ENCODE measurements at places on chromosomes 11 and 22.

DNA sequence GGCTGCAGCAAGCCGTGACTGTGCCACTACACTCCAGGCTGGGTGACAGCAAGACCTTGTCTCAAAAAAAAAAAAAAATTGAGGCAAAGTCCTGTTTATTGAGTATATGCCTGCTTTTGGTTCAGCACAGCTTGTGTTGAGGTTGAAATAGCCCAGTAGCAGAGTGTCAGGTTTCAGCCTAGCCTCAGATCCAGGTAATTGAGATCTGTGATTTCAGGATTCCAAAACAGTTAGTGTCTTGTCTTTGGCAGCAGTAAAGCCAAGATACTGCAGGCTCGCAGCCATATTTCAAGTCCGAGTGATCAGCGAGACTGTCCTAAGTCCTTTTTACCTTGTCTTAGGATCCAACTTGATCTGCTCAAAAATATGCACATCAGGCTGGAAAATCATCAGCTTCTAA lies 27.0 kb downstream of the CUL5 start:
- DNase-seq: no peak

DNA sequence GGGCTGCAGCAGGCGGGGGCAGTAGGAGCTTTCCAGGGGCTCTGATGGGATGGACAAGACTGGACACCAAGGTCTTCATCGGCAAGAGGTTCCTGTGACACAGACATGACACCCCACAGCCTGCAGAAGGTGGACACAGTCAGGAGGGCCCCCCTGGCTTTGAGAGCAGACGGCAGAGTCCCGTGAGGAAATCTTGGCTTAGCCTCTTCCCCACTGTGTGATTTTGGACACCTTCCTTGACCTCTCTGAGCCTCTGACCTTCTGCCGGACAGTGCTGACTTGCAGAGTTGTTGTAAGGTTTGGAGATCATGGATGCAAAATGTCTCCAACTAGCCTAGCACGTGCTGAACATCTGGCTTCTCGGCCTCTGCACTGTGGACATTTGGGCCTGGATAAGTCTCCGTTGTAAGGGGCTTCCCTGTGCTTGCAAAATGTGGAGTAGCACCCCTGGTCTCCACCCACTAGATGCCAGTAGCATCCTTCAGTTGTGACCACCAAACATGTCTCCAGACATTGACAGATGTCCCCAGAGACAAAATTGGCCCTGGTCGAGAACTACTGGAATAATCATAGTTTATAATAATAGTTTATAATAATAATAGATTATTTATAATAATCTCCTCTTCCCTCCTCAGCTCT lies 54.6 kb downstream of the MCM5 start:
- DNase-seq: no peak

- DNase-seq: no peak
Measured at GRCh38 chr11:68313574-68314202, 1.3 kb downstream of the LRP5 start.

GRCh38 chr11:68929135-68929534 lies 25.4 kb downstream of the IGHMBP2 start:
- no peak for DNase-seq

DNA sequence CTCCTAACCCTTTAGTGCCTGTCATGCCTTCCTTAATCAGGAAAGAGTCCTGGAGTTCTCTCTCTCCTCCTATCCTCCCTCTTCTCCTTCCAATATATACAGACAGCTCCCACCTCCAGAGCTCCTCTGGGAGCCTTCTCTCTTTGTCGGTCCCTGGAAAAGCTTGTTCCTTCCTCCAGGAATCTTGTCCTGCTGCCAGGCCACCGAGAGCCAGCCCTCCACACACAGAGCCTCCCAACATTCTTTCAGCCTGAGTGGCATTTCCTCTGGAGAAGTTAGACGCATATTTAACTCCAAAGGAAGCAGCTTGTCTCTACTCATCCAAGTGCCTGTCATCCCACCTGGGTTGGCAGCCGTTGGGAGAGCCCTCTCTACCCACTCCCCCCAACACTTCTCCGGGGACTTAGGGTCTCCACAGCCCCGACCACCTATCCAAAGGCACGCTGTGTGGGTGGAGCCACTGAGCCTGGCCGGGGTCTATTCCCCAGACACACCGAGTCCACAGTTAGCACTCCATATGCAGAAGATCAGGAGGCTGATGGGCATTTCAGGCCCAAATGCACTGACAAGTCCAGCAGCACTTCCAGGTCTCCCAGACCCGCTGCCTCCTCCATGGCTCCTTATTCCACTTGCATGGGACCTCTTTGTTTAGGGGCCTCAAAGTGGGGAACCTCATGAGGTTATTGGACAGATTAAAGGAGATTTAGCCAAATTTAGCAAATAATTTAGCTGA lies 31.1 kb downstream of the DKK3 start:
- DNase-seq: no peak

DNA sequence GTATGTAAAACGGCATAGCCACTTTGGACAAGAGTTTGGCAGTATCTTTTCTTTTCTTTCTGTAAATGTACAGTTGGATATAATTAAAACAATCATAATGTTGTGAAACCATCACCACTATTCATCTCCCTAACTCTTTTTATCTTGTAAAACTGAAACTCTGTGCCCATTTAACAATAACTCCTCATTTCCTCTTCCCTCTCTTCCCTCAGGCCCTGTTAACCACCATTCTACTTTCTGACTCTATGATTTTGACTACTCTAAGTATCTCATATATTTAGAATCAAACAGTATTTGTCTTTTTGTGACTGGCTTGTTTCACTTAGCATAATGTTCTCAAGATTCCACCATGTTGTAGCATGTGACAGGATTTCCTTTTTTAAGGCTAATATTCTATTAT lies 10.2 kb downstream of the SCUBE2 start:
- DNase-seq: no peak

DNA sequence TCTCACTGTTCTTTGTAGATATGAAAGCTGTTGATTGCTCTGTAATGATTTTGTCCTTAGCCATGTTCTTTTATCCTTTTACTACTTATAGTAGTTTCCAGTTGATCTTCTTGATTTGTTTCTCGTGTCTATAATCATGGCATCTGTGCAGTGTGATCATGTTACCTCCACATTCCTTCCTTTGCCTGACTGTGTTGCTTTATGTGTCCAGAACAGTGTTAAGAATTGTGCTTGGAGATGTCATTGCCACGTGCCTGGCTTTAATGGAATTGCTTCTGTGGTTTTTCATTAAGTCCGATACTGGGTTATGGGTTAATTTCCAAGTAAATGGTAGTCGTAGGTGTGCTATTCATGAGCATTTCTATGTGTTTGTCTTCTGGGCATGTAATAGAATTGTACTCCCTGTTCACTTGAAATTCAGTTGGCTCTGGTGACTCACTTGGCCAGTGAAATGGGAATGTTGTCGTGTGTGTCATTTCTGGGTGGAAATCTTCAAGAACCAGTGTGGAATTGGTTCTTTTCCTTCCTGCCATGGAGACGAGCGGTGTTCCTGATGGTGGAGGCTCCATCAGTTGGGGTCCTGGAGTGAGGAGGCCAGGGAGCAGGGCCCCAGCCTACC lies 6.8 kb downstream of the GTSE1 start:
- DNase-seq: no peak

GRCh38 chr11:43021466-43021865 lies 290.3 kb upstream of the API5 start:
- no peak for DNase-seq

- DNase-seq: no peak
Measured at GRCh38 chr11:103898577-103899336, 137.7 kb upstream of the DDI1 start.

DNA sequence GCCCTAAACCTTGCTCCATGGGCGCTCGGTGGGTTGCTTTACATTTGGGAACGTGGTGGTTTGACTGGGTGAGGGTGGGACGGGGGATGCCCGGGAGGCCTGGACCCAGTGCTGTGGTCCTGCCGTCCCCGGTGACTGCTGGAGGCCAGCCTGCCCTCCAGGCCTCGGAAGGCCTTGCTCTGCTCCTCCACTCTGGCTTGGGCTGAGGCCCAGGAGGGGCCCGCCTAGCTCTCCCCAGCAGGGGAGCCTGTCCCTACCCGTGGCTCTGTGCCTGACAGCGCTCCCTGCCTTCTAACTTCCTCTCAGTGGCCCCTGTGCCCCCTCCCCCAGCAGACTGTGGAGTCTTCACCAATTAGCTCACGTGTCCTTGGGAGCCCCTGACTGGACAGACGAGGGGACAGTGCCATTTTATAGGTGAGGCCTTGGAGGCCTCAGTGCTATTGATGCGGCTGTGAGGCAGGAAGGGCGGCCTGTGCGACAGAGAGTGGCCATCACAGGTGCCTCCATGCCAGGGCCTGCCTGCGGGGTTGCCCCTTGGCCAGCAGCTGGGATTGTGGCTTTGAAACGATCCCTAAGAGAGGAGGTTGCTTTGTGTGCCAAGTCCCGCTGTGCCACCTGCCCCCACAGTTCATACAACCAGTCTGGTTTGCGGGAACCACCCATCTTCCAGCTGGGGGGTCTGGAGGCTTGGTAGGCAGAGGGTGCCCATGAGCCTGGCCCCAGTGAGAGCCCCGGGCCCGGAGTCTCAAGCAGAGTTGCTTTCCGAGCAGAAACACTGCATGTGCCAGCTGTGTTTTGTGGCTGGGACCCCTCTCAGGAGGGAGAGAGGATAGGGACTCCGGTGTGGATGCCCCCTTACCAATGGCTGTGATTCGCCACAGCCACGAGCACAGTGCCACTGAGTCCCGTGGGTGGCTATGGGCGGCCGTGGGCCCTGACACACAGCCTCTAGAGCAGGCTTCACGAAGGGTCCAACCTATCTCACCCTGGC lies 17.7 kb downstream of the TPCN2 start:
- no peak for DNase-seq

DNA sequence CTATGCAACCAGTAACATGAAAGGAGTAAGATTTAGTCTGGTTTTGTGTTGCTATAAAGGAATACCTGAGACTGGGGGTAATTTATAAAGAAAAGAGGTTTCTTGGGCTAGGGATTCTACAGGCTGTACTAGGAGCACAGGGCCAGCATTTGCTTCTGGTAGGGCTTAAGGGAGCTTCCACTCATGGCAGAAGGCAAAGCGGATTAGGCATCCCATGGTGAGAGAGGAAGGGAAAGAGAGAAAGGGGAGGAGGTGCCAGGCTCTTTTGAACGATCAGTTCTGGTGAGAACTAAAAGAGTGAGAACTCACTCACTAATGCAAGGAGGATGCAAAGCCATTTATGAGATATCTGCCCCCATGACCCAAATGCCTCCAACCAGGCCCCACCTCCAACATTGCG lies 283.2 kb downstream of the OPCML start:
- DNase-seq: no peak

- no peak for DNase-seq
Measured at GRCh38 chr11:36048496-36049247, 104.8 kb downstream of the LDLRAD3 start.

DNA sequence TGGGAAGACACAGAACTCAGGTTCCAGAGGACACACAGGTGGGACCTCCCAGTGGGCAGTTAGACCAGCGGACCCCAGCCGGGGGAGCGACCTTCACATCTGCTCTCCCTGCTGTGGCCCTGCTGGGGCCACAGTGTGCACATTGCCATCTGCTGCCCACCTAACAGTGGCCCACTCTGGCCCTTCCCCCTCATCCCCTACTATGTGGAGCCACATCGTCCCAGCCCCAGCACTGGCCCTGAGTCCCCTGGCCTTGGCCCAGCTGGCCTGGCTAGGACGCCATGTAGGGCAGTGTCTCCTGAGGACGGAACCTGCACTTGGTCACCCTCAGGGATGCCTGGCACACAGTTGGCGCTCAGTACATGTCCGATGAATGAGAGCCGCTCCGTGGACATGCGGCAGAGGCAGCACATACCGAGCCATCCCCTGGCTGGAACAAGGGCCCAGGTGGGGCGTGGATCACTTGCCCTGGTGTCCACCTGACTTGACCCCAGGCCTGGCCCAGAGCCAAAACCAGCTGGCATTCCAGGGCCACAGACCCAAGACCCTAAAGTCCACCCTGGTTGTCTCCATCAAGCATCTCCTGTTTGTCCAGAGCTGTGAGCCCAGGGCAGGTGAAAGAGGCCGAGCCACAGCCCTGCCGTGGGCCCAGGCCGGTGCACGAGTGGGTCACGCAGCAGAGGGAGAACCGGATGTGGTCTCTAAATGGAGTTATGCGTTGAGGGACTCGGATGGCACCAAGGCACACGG lies 93.1 kb upstream of the FGF3 start:
- DNase-seq: no peak

DNA sequence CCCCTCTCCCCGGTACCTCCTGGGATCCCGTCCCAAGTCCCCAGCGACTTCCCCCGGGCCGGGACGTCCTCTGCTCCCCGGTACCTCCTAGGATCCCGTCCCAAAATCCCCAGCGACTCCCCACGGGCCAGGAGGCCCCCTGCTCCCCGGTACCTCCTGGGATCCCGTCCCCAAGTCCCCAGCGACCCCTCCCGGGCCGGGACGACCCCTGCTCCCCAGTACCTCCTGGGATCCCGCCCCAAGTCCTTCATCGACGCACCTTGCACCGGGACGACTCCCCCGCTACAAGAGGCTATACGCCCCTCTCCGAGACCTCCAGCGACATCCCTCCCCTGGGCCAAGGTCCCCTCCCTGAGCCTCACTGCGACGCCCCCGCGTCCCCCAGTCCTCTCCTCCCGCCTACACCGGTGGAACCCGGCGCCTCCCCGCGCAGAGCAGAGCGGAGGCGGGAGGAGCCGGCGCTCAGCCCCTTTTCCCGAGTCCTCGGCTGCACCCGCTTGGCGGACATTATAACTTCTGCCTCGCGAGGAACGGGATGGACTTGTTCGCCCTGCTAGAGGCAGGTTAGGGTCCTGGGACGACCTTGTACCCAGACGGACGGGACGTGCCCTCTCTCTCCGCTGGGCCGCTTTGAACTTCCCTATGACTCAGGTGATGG lies 912 bp downstream of the KREMEN1 start:
- DNase-seq: no peak

- DNase-seq: no peak
Measured at GRCh38 chr11:83007477-83007876, 64.2 kb downstream of the RAB30 start.

DNA sequence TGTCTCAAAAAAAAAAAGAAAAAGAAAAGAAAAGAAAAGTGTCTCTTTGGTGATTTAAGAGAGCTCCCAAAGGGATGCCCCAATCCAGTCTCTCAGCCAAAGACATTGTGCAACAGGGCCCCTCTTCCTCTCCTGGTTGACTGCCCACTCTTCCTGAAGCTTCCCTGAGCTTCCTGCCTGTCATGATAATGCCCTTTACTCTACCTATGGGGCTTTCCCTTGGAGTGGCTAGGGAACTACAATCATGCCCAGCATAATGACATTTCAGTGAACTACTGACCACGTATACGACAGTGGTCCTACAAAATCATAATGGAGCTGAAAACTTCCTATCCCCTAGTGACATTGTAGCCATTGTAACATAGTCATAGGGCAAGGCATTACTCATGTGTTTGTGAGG lies 118.0 kb downstream of the RASSF10 start:
- DNase-seq: no peak

DNA sequence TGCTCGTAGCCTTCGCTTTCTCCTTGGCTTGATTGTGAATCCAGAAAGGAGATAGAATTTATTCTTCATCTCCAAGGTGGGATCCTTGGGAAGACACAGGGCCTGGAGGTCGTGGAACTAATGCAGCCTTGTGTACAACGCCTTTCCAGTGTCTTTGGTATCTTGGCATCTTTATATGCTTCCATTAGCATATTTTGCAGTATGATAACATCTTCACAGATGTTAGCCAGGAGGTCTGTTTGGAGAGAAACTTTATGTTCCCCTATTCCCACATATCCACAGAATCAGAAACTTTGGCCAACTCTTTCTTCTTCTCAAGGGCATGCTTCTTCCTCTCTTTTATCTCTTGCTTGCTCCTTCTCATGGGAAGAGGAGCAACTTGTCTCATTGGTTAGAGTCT lies 101.2 kb downstream of the TRIM44 start:
- DNase-seq: no peak

GRCh38 chr11:72831521-72832300 lies 17.5 kb downstream of the ATG16L2 start:
- peak; percentile 59 for DNase-seq
